ENCODE measurements at places on chromosomes 2 and 18.

GRCh38 chr2:239729151-239729550 is 296.0 kb downstream of the NDUFA10 start:
- DNase-seq = no peak

DNA sequence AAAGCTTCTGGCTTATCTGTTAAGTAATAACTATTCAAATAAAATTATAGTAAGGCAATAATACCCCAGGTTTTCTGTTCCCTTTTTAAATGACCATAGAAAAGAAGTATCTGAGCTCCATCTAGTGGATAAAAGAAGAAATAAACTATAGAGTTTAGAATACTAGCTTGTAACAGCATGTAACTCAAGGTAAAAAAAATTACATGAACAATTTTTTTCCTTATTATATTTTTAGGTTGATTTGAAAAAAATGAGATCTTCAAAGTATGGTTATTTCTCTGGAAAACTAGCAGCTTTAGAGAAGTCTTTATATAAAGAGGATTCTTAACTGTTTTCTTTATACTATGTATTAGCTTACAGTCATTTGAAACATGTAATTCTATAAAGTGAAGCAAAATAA is 58.1 kb downstream of the NCKAP1 start:
- peak; percentile 83 for DNase-seq

- DNase-seq = no peak
Observed at GRCh38 chr2:211033765-211034164, 477.4 kb downstream of the CPS1 start.

DNA sequence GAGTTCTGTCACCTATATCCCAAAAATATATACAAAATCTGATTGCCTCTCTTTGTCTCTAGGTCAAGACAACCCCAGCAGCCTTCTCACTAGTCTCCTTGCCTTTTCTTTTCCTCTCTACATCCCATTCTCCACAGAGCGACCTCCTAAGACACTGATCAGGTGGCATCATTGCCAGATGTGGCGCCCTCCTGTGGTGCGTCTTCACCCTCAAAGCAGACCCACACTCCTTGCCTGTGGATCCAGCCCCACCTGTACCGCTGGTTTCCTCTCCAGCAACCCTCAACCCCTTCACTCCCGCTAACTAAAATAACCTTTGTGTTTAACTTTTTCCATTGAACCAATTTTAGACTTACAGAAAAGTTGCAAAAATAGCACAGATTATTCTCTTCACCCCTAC is 273.3 kb downstream of the GLI2 start:
- DNase-seq = no peak
